Stimulated activated CD8-positive, alpha-beta memory T cell treated with anti-CD3 and anti-CD28 coated beads, Interleukin-4, amount 100 ng/mL, for 48 hours (primary cell): ENCODE measurements at places on chromosomes 7 and 10.

GRCh38 chr10:52423369-52423768 lies 109.3 kb downstream of the DKK1 start:
- no peak for DNase-seq

DNA sequence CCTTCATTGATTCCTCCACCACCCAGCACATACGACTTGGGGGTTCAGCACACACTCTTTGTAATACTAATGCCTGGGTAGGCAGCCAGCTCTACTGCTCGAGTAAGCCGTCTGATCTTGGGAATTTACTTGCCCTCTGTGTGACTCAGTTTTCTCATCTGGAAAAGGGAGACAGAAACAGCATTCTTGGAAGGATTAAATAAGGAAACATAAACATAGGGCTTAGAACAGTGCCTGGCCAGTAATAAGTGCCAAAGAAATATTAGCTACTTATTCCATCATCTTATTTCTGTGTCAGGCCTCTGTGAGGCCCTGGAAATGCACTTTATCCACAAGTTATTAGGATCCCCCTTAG lies 130.1 kb downstream of the TNS3 start:
- DNase-seq: no peak

DNA sequence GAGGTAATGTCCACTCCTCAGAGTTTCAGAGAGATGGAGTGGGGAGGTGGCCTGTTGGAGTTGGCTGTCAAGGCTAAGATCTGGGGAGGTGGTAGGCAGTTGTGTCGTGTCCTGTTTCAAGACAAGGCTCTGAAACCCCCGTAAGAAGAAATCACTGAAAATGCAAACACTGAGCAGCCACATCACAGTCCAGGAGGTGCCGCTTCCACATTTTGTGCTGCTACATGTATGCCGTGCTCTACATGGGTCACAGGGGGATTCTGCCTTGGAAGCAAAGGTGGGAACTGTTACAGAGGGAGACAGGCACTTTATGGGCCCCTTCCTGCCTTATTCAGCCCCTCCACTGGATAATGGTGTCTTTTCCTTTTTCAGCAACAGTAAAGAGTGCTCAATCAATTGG lies 11.9 kb downstream of the WDR91 start:
- no peak for DNase-seq

GRCh38 chr7:130990178-130990832 lies 256.3 kb upstream of the KLF14 start:
- no peak for DNase-seq

DNA sequence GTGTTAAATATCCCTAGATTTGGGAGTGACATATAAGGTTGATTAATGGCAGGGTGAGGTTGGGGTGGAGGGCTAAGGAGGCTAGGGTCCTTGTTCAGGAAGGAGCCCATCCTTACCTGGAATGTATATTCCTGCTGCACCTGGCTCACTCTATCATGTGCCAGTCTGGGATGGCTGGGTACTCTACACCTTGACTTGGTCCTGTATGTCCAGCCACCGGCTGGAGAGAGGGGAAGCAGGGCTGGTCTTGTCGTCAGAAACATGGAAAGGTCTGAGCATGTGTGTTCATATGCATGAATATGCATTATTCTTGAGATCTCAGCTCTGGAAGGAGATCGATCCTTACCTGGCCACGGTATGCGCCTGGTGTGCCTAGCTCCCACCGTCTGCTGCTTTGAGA lies 33.2 kb downstream of the TMEM270 start:
- DNase-seq: no peak

DNA sequence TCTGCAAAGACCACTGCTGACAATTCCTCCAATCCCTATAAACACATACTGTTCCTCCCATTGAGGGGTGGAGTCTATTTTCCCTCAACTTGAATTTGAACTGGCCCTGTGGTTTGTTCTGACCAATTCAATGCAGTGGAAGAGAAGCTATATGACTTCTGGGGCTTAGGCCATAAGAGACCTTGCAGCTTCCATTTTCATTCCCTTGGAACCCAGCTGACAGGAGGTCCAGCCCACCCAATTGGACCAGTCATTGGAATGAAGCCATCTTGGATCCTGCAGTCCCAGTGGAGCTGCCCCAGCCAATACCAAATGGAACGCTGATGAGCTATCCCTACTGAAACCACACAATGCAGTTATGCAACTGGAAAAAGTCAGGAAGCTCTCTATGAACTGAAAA lies 8.9 kb upstream of the TMED4 start:
- no peak for DNase-seq

DNA sequence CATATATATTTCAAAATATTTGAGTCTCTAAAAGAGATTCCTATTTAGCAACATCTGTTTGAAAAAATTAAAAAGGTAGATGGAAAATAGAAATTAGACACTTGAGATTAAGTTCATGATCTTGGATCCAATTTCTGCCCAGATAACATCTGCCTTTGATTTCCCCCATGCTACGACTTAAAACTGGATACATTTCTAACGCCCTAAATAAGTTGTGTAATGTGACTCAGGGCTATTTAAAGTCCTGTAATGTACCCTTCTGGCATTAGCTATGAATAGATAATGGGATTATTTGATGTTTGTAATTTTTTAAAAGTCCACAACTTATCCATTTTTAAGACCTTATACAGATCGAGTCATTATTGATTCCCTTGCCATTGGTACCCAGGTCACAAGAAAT lies 23.4 kb downstream of the CFAP43 start:
- no peak for DNase-seq

DNA sequence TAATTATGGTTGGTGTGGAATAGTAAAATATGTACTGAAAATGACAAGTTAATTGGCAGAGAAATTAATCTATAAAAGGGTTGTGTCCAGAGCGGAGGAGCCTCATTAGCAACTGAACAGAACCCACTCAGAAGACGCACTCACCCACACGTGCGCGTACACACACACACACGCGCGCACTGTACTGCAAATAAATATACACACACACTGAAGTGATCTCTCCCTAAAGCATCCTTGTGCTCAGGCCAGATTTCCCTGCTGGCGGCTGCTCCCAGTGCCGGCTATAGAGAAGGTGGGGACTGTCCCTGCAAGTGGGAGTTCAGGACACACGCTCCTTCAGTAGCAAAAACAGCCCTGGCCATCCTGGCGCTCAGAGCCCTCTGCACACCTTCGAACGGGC lies 85.2 kb downstream of the CHST15 start:
- no peak for DNase-seq

DNA sequence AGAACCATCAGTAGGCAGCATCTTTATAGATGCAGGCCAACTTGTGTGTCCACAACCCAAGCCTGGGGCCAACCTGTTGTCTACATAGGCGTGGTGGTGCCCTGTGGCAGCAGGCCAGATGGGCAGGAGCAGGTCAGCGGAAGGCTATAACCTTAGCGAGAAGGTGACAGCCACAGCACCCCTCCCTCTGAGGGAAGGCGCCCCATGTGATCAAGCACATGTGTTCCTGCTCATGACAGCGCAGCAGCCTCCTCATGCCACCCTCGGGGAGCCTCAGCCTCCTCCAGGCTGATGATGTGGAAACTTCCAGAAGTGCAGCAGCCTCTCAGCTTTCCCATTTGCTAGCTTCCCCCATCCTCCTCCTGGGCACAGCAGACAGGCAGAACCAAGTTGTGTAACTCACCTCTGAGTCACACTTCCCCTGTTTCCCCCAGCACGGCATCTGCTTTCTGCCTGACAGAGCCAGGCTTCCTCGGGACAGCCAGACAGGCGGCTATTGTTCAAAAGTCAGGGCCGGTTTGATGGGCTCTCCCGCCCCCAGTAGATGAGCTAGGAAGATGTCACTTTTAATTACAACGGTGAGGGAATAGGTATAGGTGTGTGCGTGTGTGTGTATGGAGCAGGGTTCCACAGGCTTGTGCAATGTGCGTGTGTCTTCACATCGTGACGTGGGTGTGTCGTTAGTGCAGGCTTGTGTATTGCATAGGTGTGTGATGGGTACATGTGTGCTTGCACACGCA lies 312.0 kb upstream of the ZMIZ1 start:
- DNase-seq: peak; percentile 54

GRCh38 chr7:110964775-110965174 lies 126.2 kb upstream of the LRRN3 start:
- no peak for DNase-seq

GRCh38 chr10:86017841-86018734 lies 348.5 kb downstream of the GRID1 start:
- DNase-seq: no peak

- DNase-seq: no peak
Observed at GRCh38 chr7:136865777-136866176, 2.7 kb upstream of the CHRM2 start.
